Smooth muscle cell of trachea (primary cell): ENCODE measurements at places on chromosomes 3 and 15. TPM values are rescaled to one million over a fixed set of nuclear protein-coding genes. Genes with fewer than 3 reads are reported as not detected.

GOLGA6L9 gene
- 0.99 and 1.6 TPM in 2 replicates for total RNA-seq

ANKDD1A gene
- 9.2 and 19.0 TPM in 2 replicates for total RNA-seq

TMEM40 gene
- 0.15 TPM in 1 of 2 replicates, not detected in the other for total RNA-seq

CACNA1D gene
- total RNA-seq: 0.33 and 0.87 TPM in 2 replicates

FNDC3B gene
- 83.2 and 85.7 TPM in 2 replicates for total RNA-seq

PTPN9 gene
- total RNA-seq: 22.4 and 24.0 TPM in 2 replicates

CAMP gene
- not detected in 2 replicates for total RNA-seq

LRRC15 gene
- total RNA-seq: 0.73 and 1.7 TPM in 2 replicates

NTRK3 gene
- total RNA-seq: under 0.01 and 0.17 TPM in 2 replicates

HCLS1 gene
- 0.15 and 0.17 TPM in 2 replicates for total RNA-seq

TMCO5A gene
- total RNA-seq: not detected in 2 replicates

NLGN1 gene
- 1.0 and 3.3 TPM in 2 replicates for total RNA-seq

PYGO1 gene
- 9.0 and 11.2 TPM in 2 replicates for total RNA-seq

ZBTB20 gene
- 14.9 and 28.8 TPM in 2 replicates for total RNA-seq

CD276 gene
- 170 and 216 TPM in 2 replicates for total RNA-seq

FRMD4B gene
- total RNA-seq: under 0.01 and 6.0 TPM in 2 replicates

LRTM1 gene
- not detected in 2 replicates for total RNA-seq

NEIL1 gene
- total RNA-seq: 9.6 and 12.9 TPM in 2 replicates

ARID3B gene
- total RNA-seq: 1.0 and 1.5 TPM in 2 replicates

ARPIN gene
- 12.7 and 17.9 TPM in 2 replicates for total RNA-seq

RPL32 gene
- 593 and 1,321 TPM in 2 replicates for total RNA-seq

CEP19 gene
- 2.3 and 2.8 TPM in 2 replicates for total RNA-seq

DNAH1 gene
- 1.9 and 5.0 TPM in 2 replicates for total RNA-seq

LRRK1 gene
- 23.9 and 28.0 TPM in 2 replicates for total RNA-seq

PLSCR1 gene
- total RNA-seq: 70.4 and 85.7 TPM in 2 replicates

HTD2 gene
- total RNA-seq: 11.2 and 13.5 TPM in 2 replicates

RSRC1 gene
- 36.4 and 48.7 TPM in 2 replicates for total RNA-seq

SPSB4 gene
- not detected in 2 replicates for total RNA-seq

SATB1 gene
- 20.2 and 20.8 TPM in 2 replicates for total RNA-seq

ZKSCAN7 gene
- total RNA-seq: 9.0 and 11.1 TPM in 2 replicates

LINGO1 gene
- not detected in 2 replicates for total RNA-seq

BCL2A1 gene
- 6.5 and 11.4 TPM in 2 replicates for total RNA-seq

SLC27A2 gene
- 0.15 TPM in 1 of 2 replicates, not detected in the other for total RNA-seq

MUC20 gene
- total RNA-seq: under 0.01 and 0.50 TPM in 2 replicates

TAGLN3 gene
- 0.87 and 0.99 TPM in 2 replicates for total RNA-seq

RLBP1 gene
- total RNA-seq: not detected in 2 replicates

CADM2 gene
- 0.15 and 0.17 TPM in 2 replicates for total RNA-seq

GOLGA6L4 gene
- 1.2 and 3.6 TPM in 2 replicates for total RNA-seq

KATNBL1 gene
- 24.6 and 46.4 TPM in 2 replicates for total RNA-seq

CSPG4 gene
- total RNA-seq: 130 and 133 TPM in 2 replicates

KCNMB3 gene
- total RNA-seq: 0.50 and 1.0 TPM in 2 replicates

SLC6A11 gene
- not detected in 2 replicates for total RNA-seq

ETV5 gene
- total RNA-seq: 25.8 and 36.5 TPM in 2 replicates

MORC1 gene
- total RNA-seq: not detected in 2 replicates

LARP6 gene
- 69.6 and 110 TPM in 2 replicates for total RNA-seq

AMT gene
- total RNA-seq: 1.2 and 3.2 TPM in 2 replicates

TUSC7 gene
- total RNA-seq: under 0.01 TPM in 1 of 2 replicates, not detected in the other

CD96 gene
- not detected in 2 replicates for total RNA-seq

MKRN3 gene
- 1.3 and 3.0 TPM in 2 replicates for total RNA-seq

BMF gene
- total RNA-seq: 4.8 and 6.4 TPM in 2 replicates

GNAT1 gene
- not detected in 2 replicates for total RNA-seq

CISH gene
- total RNA-seq: 0.73 and 1.3 TPM in 2 replicates

B3GALNT1 gene
- 15.9 and 16.9 TPM in 2 replicates for total RNA-seq
